Stimulated activated CD8-positive, alpha-beta memory T cell treated with anti-CD3 and anti-CD28 coated beads, Interleukin-7, amount 100 ng/mL, for 24 hours (primary cell): ENCODE measurements at places on chromosomes 5 and 9.

DNA sequence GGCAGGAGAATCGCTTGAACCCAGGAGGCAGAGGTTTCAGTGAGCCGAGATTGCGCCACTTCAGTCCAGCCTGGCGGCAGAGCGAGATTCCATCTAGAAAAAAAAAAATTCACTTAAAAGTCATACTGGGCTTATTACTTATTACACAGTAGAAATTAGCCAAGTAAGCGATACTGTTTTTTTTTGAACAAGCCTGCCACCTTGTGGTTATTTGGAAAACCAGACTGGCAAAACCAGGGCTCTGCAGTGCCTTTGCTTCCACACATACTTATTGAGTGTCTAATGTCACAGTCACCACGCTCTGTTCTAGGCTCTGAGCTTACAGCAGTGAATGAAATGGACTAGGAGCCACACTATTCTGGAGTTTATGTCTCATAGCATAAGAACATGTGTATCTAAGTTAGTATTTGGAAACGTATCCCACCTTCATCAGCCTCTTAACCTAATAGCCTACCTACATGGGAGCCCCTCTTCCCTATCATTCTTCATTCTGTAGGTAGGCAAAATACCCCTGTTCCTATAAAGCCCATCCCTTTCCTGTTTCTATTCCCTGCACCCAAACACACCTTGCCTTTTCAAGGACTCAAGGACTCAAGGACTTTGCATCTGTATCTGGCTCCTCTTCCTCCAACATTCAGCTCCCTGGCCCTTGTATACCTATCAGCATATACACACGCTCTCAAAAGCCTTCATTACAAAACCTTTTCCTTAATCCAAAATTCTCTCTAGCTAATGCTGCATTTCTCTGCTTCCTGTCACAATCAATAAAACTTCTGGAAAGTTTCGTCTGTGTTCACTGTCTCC lies 13.9 kb upstream of the BASP1 start:
- no peak for DNase-seq

DNA sequence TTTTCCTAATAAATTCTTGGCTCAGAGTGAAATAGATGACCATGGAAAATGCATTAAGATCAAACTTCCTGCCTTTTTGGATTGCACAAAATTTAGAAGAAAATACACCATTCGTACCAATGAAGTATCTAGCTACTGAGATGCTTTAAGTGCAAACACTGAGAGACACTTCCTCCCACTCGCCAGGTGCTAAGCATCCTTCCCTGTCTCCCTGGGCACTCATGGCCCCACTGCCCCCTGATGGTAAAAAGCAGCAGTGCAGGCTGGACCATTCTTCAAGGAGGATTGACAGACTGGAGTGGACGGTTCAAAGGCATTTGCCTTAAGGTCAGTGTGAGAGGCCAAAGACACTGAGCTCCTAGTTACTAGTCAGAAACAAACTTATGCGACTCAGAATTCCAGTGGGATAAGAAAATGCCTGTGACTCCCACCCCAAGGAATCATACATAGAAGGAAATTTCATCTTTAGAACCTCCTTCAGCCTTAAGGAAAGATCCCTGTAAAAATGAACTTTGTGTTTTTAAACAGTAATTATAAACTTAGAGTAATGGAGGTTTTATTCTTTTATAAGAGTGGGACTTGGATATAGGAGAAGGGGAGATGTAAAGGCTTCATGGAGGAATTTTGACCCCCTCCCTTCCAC lies 86.0 kb upstream of the SLC30A5 start:
- peak; percentile 59 for DNase-seq

- no peak for DNase-seq
These were observed 656.5 kb downstream of the TLE1 start for GRCh38 chr9:81032831-81033230.

DNA sequence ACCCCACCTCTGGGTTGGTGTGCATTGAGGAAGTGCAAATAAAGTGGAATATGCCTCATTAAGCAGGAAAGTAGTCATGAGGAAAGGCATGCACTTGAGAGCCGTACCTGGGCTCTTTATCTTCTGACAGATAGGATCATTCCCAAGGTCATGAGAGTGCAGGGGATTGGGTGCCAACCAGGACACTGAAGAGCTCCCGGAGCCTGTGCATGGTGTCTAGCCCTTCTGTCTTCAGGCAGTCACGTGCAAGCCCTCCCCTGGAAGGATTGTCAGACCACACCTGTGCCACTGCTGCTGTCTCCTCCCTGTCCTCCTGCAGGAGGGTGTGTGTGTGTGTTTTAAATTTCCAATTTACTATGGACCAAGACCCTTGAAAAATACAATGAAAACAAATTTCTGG lies 69.6 kb downstream of the PDE8B start:
- no peak for DNase-seq

DNA sequence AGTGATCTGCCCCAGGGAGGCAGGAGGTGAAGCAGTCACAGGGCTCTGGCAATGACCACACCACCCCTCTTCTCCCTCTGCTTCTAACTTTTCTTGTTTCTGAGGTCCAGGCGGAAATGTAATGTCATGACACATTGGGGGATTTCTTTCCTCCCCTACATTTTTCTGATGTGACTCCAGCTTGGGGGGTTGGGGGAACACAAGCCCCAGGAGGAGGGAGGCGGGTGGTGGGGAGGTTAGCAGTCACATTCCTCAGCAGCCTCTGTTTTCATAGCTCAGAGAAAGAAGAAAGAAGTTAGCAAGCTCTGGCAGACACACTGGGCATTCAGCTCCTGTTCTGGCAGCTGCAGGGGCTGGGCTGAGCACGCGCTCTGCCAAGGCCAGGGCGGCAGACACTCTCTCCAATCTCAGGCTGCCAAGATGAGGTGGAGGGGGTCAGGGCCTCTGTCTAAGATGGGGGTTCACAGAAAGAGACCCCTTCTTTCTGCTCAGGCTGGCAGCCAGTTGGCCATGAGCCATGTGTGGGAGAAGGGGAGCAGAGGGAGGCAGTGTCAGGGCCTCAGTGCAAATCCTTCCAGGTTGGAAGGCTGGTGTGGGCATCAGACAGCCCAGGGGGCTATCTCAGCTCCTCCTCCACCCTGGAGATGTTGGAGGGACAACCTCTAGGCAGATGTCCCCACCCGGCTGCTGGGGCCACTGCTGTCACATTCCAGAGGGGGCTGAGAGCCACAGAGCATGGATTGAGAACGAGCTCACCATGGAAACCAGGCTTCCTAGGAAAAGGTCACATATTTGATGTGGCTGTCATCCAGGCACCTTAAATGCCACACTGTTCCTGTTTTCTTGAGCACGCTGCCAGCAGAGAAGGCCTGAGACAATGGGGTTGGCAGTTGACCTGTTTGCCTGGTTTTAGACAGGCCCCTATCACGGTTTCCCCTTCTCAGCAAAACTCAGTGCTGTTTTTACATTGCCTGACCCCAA lies 20.1 kb upstream of the PFDN1 start:
- no peak for DNase-seq

DNA sequence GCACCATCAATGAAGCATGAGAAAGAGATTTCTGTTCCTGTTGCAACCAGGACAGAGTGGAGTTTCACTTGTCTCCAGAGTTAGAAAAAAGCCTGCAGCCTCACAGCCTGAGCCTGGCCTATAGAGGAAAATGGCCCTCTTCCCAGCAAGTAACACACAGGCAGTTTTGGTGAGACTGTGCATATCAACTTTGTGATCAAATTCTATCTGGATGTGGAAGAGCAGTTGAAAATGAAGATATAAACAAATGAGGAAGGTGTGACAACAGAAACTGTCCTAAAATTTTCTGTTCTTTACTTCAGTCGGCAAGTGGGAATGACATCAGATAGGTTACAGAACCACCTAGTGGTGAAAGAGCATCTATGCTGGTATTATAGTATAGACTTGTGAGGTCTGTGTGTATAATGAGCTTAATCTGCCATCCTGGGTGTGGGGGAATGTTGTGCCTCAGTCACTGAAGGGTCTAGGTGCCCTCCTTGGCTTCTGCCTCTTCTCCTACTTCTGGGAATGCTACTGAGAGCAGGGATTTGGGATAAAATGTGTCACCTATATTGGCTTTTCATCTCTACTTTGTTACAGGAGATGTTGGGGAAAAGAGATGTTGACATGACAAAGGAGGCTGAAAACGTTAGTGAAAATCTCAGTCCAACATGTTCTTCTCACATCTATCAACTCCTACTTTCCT lies 28.2 kb downstream of the YIPF5 start:
- no peak for DNase-seq
